Esophagus squamous epithelium (tissue), 5 donors: ENCODE measurements at places on chromosomes 7 and 10.

- DNase-seq = no peak
Measured at GRCh38 chr7:30029696-30030095, 1.5 kb downstream of the PLEKHA8 start.

DNA sequence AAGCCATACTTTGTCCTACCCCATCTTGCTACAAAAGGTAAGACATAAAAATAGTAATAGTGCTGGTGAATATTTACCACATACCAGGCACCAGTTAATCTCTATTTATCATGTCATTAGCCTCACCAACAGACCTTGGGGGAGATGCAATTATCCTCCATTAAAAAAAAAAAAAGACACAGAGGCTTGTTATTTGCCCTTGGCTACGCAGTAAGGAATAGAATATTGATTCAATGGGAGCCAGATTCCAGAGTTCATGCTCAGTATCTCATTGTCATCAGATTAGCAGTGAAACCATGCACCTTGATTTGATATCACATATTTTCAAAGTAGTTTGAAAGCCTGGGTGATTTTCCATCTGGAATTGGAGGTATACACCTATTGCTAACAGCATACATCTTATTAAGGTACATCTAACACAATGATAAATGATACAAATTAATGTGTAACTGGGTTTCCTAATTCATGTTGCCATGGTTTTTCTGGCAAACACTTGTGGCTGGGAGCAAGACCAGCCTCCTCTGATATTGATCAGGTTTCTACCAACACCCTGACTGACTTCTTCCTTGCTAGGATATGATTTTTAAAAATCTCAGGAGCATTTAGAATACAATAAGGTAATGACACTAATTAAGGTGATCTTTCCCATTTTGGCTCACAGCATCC lies 67.1 kb upstream of the PRR15 start:
- no peak for DNase-seq

GRCh38 chr10:78771808-78772455 lies 296.8 kb upstream of the ZMIZ1 start:
- no peak for DNase-seq

- no peak for DNase-seq
Measured at GRCh38 chr7:131532570-131533091, 23.8 kb downstream of the PODXL start.

GRCh38 chr10:79468841-79469585 lies 23.6 kb upstream of the ZCCHC24 start:
- no peak for DNase-seq

GRCh38 chr10:120221873-120222485 lies 235.0 kb upstream of the PLPP4 start:
- DNase-seq = no peak

- DNase-seq = no peak
Measured at GRCh38 chr7:139431010-139431409, 52.5 kb downstream of the KLRG2 start.

DNA sequence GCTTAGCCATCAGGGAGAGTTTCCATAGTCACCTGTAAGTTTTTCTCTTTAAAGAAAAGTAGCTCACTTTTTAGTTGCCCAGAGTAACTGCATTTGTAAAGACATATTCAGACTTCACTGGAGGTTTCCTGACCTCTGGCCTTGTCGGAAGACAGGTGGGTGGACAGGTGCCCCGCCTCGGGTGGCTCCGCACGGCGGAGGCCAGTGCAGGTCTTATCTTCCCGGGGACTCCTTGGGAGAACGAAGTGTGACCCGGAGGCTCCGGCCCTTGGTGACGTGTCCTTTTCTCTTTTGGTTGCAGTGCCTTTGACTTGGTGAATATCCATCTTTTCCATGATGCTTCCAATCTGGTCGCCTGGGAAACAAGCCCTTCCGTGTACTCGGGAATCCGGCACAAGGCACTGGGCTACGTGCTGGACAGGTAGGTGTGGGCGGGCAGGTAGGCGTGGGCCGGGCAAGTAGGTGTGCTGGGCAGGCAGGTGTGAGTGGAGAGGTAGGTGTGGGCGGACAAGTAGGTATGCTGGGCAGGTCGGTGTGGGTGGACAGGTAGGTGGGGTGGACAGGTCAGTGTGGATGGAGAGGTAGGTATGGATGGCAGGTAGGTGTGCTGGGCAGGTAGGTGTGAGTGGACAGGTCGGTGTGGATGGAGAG lies 75.8 kb downstream of the NKX6-2 start:
- no peak for DNase-seq

GRCh38 chr10:96352582-96352981 lies 6.2 kb downstream of the OPALIN start:
- DNase-seq = no peak

- DNase-seq = no peak
Measured at GRCh38 chr7:123157606-123158005, 42.2 kb downstream of the SLC13A1 start.

DNA sequence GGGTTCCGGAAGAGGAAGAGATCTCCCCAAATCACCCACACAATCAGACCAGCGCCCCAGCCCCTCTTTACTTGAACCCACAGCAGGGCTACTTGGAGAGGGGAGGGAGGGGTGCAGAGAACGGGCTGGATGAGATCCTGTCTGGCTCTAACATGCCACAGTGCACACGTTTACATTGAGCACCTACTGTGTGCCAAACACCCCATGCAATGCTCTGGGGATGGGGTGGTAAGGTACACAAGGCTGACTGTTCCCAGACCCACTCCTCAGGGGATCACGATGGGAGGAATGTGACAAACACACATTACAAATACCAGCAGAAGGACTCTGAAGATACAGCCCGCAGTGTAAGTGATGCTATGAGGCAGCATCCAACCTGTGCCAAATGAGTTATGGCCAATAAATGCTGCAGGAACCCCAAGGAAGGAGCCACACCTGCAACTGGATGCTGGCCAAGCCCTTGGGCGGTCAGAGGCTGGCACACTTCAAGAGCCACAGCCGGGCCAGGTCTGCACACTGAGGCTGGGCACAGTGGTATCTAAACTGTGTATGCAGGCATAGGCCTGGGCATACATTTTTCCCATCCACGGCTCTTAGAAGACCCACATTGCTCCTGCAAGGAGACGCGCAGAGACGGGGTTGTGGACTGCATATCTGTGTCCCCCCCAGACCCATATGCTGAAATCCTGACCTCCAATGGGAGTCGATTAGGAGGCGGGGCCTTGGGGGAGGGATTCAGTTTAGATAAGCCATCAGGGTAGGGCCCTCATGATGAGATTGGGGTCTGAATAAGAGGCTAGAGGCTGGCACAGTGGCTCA lies 6.4 kb downstream of the SPOCK2 start:
- DNase-seq = no peak

DNA sequence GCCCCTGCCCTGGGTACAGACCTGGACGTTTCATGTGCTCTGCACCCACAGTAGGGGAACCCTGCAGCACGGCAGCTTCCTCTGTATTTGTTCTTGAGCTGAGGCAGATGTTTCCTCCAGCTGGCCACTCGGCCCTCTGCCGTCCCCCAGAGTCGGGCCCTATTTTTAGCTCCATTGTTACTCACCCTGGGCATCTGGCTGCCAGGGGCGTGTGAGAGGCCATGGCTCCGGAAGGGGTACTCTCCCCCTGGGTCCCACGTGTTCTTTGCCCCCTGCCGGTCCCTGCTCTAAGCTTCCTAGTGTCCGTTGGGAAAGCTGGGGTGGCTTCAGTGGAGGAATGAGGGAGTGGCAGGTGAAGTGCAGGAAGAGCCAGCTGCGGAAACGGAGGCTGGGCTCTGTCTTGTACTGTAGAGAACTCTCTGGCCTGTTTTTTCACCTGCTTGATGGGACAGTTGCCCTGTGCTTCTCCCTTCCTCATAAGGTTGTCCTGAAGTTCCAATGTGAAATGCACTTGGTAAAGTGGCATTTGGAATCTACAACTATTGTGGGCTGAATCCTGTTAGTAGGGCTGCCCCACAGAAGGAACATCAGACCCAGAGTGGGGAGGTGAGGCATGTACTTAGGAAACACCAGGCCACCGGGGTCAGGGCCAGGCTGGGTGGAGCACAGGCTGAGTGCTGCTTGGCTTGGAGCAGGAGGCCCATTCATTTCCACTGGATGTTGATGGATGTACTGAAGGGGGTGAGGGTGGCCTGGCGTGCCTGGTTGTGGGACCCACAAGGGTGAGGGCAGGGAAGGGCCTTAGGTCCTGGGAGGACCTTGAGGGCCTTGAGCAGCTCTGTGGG lies 30.6 kb downstream of the PALD1 start:
- no peak for DNase-seq

GRCh38 chr10:11206676-11207559 lies 189.2 kb downstream of the CELF2 start:
- DNase-seq = no peak

DNA sequence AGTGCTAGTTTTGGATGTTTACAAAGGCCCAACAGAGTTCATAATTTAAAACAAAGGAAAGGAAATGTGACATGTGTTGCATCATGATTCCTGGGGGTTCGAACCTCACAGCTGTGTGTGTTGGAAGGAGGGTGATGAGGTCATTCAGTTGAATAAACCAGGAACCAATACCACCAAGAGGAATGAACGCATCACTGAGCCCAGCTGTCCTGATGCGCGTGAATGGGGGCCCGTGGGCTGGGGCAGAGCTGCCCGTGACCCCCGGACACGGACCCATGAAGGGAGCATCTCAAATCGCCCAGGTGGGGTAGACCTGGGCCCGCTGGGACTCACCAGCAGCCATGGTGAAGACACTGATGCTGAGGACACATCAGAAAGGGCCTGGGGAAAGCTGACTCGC lies 33.0 kb downstream of the BRI3 start:
- DNase-seq = no peak

DNA sequence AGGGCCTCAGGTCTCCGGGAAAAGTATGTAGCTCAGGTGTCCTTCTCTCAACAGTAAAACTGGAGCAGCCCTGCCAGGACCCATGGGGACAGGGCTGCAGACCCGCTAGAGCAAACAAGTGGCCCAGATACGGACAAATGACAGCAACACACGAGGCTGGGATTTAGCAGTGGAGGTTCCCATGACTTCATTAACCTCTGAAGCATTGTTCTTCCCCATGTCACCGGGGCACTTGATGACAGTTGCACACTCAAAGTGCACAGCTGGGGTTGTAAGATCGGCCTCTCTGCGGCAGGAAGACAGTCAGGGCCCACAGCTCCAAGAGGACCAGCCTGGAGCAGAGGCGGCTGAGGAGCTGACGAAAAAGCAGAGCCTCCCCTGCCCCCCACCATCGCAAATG lies 12.5 kb upstream of the PODXL start:
- no peak for DNase-seq

DNA sequence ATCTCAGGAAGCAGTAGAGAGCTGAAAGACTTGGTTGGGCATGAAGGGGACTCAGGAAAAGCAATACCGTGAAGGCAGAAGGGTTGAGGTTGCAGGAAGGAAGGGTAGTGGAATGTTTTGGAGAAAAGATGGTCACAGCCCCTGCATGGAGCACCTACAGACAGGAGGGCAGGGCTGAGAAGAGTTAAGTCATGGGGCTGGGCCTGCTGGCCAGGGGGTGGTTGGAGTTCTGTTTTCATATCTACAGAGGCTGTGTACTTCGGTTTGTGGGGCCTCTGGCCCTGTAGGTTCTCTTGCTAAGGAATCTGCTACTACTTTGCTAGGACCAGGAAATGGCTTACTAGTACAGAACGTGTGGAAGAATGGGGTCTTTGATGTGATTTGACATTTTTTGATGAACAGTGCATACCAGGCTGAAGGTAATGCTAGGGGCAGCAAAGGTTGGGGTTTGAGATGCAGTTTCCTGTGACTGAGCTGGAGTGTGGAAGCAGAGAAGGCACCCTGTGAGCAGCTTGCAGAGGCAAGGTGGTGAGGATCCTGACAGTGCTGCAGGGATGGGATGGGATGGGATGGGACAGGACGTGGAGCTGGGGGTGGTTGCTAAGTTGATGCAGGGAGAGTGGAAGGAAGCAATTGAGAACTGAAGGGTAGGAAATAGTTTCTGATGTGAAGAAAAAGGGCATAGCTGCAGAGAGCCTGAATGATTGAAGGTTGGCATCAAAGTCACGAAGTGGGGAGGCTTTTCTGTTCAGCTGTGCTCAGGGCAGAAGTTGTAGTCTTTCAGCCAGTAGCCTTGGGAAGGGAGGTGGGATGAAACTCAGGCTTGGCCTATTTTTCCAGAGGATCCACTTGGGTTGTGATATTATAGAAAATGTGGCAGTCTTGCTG lies 7.8 kb downstream of the RPS24 start:
- DNase-seq = no peak

DNA sequence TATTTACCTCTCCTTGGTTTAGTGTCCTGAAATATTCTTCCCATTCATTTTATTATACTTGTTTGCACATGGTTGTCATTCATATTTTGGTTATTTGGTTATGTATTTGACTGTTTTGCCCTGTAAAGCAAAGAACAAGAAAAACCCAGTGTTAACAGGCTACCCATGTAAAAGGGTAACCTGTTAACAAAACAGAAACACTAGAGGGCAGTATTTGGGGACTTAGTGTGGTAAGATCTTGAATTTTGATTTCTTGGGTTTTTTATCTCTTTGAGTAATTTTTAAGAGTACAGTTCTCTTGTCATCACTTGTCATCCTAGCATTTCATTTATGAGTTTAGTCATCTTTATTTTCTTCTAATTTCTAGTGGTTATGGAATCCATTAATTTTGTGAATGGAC lies 51.3 kb downstream of the POLL start:
- DNase-seq = no peak

DNA sequence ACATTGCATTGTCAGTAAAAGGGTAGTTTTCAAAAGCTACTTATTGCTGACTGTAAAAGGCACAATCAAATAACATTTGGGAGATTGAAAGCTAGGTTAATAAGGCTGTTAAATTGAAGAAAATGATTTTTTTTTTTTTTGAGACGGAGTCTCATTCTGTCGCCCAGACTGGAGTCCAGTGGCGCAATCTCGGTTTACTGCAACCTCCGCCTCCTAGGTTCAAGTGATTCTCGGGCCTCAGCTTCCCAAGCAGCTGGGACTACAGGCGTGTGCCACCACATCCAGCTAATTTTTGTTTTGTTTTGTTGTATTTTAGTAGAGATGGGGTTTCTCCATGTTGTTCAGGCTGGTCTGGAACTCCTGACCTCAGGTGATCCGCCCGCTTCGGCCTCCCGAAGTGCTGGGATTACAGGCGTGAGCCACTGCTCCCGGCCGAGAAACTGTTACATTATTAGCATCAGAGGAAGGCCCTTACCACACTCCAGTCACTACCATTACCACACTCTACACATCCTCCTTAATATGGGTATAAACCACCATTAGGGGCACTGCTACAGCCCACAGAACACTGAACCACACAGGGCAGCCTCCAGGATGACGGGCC lies 1.0 kb downstream of the CYP51A1 start:
- no peak for DNase-seq

DNA sequence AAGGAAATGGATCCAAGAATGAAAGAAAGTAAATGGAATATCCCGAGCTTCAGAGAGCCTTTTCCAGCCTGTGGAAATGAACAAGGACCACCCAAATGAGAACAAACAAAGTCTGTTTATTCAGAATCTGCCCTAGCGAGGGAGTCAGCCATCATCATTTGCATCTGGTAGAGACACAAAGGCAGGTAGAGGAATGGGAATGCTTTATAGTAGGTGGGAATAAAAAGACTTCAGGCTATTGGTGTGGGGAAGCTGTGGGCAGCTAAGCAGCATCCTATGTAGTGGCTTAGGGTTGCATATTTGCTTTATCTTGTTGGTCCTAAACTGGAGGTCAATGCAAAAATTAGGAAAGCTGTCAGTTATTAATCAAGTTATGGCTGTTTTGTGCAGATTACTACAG lies 9.2 kb upstream of the MRLN start:
- no peak for DNase-seq

- DNase-seq = no peak
Measured at GRCh38 chr10:101228966-101229265, 347 bp downstream of the LBX1 start.

GRCh38 chr10:13891128-13892000 lies 304.6 kb downstream of the PRPF18 start:
- DNase-seq = no peak
